ENCODE measurements at places on chromosomes 6 and 20.

- no peak for DNase-seq
Measured at GRCh38 chr20:3093861-3094361, 9.4 kb upstream of the AVP start.

DNA sequence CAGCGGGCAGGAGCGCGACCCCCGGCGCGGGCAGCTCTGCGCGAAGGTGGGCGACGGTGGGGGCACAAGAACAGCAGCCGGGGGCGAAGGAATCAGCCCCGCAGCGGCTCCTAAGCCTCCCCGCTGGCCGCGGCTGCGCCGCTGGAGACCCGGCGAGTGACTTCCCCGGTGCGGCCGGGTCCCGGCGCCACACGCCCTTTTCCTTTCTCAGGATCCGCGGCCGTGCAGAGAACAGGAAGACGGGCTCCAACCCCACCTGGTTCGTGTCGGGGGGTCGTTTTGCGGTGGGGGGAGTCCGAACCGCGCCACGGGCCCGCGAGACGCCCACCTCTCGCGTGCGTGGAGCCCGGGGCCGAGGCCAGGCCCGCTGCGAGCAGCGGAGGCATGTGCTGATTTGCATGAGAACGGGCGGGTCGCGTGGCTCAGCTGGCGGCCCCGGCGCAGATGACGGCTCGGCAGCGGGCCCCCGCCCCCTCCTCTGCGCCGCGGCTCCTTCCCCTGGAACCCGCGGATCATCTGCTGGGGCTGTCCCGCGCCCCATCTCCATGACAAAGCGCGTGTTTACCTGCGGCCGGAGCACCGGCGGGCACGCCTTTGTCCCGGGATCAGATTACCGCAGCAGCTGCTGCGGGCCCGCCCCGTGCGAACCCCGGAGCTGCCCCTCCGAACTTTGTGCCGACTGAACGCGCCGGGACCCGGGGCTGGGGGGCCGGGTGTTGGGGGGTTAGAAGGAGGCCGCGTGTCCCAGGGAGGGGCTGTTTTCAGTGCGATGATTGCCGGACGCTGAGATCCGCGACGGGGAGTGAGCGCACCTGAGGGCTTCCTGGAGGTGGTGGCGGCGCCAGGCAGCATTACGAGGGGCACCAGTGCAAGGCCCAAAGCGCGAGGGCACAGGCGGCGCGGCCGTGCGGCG is 4.9 kb upstream of the DLL1 start:
- DNase-seq = peak; percentile 74

DNA sequence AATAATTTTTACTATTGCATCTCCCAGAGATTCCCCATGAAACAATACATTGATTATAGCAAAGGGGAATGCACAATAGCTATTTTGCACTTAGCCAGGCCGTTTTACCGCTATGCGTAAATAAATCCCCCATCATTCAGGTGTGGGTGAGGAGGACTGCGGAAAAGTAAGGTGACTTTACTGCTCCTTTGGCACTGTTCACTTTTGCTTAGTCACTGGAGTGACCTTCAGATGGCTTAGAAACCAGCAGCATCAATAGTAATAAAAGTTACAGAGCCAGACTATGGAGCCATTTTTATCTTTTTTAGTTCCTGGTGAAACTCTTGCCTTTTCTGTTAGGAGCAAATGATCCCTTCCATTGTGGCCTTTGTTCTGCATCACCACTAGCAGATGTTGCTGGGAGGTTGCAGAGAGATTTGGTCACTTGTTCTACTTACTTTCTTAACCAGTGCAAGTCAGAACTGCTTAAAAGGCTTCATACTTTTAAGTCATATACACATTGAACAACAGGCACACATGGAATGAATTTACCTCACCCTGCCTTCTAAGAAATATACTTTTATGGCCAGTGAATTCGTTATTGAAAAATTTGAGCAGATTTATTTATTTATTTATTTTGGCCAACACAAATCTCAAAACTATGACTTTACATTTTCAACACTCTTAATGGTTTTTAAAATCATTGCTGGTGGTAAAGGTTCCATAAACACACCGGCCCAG is 12.1 kb upstream of the BTBD3 start:
- DNase-seq = no peak

- DNase-seq = no peak
Measured at GRCh38 chr6:5771759-5772390, 234.8 kb downstream of the NRN1 start.

DNA sequence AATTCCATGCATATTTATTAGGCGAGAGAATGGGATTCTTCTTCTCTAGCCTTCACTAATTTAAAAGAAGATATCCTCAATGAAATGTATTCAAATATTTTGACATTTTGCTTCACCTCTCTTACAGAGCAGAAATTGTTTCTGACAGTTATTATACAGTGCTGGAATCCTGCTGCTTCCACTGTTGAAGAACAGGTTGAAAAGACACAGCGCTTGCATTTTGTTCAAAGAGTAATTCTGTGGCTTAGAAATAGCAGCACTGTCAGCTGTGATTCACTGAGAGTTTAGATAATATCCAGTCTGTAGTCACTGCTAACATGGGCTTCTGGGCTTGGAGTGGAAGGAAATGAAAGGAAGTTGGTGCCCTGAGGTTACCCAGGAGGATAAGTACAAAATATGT is 117.1 kb upstream of the FBXL4 start:
- no peak for DNase-seq

GRCh38 chr6:113281014-113281413 is 576.1 kb upstream of the MARCKS start:
- no peak for DNase-seq

DNA sequence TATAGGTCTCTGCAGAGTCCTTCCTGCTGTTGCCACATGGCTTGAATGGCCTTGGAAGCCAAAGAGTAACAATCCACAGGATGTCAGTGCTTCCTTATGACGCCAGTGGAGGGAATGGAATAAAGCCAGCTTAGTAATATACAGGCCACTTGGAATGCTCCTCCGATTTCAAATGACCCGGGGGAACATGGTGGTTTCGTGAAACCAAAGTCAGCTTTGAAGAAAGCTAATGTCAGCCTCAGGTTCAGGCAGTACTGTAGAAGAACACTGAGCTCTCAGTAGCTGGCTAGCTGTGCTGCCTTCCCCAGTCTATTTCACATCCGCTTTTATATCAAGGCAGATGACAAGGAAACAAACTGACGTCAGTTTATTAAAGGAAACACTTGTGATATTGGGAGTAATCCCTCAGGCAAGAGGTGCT is 189.1 kb downstream of the DTNBP1 start:
- DNase-seq = no peak

- DNase-seq = no peak
Measured at GRCh38 chr20:34315236-34315635, 12.1 kb upstream of the AHCY start.

- no peak for DNase-seq
Measured at GRCh38 chr6:152973916-152974315, 8.9 kb downstream of the FBXO5 start.

- no peak for DNase-seq
Measured at GRCh38 chr6:138909511-138909910, 78.5 kb downstream of the REPS1 start.

- DNase-seq = no peak
Measured at GRCh38 chr6:36020154-36020553, 4.3 kb downstream of the SLC26A8 start.

- DNase-seq = no peak
Measured at GRCh38 chr6:107353773-107354382, 105.5 kb downstream of the PDSS2 start.

- DNase-seq = no peak
Measured at GRCh38 chr6:99661870-99662269, 55.2 kb downstream of the PRDM13 start.

DNA sequence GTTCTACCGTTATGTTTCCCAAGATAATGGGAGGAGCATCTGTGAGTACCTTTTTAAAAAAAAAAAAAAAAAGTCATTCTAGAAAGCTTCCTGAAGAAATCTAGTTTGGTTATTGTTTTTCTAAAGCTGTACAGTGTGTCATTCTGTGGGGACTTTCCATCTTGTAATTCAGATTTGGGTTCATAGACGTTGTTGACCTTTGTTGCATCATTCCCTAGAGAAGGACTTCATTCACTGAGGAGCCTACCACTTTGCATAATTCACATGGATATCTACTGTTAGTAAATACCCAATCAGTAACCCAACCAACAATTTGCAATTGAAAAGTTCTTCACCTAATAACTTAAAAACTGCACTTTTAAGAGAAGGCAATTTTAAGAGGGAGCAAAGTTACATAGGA is 60.1 kb downstream of the RPP40 start:
- no peak for DNase-seq

DNA sequence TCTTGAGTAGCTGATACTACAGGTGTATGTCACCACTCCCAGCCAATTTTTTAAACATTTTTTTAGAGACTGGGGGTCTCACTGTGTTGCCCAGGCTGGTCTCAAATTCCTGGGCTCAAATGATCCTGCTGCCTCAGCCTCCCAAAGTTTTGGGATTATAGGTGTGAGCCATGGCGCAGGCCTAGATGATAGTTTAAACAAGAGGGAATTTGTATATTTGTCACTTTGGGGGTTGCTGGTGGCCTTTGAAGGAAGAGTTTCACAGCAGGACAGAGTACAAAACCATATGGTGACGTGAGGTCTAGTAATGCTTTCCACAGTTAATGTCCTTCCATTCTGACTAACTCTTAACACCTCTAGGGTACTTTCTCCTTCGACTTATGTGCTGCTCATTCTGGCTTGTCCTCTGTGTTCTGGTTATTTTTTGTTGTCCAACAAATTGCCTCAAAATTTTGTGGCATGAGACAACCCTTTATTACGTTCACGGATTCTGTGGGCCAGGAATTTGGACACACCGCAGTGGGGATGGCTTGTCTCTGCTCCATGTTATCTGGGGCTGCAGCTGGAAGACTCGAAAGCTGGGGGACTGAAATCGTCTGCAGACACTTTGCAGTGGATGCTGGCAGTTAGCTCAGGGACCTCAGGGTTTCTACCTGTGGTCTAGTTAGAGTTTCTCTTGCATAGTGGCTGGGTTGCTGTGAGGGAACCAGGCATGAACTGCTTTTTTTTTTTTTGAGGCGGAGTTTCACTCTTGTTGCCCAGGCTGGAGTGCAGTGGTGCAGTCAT is 23.0 kb upstream of the IER3 start:
- no peak for DNase-seq

GRCh38 chr6:38353310-38354036 is 286.3 kb downstream of the BTBD9 start:
- no peak for DNase-seq

DNA sequence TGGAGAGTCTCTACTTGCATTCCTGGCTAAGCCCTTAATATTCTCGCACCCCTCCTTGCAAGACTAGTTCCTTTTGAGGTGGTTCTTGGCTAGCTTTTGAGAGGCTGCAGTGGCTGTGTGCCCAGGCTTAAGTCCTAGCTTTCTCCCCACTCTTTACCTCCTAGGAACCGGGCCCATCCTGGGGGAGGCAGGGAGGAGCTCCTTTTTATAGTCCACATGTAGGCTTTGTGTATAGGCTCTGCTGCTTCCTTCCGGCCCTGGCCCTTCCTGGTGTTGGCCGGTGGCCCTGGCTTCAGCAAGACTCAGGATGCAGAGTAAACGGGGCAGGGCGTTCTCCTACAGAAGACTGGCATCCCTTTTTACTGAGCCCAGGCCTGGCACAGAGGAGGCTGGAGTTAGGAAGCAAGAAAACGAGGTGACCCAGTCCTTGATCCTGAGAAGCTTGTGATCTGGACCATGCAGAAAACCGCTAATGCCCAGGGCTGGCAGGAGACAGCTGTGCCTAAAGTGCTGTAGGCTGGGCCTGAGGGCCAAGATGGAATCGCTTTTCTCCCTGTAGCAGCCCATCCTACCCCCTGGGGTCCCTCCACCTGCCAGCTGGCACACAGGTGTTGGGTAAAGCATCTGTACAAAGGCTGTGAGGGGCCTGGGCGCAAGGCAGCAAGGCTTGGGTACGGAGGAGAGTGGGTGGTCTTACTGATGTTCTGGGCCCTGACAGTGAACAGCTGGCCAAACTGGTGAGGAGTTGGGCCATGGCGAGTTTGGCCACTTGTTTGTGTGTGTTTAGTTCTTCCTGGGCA is 8.7 kb downstream of the PLCG1 start:
- no peak for DNase-seq

- DNase-seq = no peak
Measured at GRCh38 chr6:167408235-167408869, 83.5 kb downstream of the TTLL2 start.

- DNase-seq = no peak
Measured at GRCh38 chr6:85449388-85449817, 480 bp upstream of the NT5E start.

DNA sequence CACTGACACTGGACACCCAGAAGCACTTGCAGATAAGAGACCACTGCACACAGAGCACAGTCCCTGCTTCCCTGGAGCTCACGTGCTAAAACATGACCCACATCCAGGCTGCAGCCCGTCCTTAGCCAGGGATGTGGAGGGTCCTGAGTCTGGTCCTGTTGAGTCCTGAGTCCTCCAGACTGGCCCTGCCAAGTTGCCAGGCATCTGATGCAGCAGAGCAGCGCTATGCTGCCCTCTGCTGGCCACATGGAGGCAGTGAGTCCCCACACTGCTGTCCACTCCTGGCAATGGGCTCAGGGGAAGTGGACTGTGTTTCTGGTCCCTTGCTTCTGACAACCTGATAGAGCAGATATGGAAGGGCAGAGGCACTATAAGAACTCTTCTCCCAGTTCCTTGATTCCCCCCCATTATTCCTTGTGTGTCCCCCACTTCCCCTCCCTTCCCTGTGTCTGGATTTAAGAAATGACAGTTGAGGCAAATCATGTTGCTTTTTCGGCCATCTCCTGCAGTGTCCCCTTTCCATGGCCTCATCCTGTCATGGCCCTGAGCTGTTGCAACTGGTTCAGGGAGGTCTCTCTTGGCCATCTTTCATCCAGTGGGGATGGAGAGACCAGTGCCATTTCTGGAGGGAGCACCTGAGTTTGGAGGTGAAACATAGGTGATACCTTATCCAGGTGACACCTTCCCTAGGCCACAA is 86.0 kb downstream of the DHX35 start:
- DNase-seq = peak; percentile 85

DNA sequence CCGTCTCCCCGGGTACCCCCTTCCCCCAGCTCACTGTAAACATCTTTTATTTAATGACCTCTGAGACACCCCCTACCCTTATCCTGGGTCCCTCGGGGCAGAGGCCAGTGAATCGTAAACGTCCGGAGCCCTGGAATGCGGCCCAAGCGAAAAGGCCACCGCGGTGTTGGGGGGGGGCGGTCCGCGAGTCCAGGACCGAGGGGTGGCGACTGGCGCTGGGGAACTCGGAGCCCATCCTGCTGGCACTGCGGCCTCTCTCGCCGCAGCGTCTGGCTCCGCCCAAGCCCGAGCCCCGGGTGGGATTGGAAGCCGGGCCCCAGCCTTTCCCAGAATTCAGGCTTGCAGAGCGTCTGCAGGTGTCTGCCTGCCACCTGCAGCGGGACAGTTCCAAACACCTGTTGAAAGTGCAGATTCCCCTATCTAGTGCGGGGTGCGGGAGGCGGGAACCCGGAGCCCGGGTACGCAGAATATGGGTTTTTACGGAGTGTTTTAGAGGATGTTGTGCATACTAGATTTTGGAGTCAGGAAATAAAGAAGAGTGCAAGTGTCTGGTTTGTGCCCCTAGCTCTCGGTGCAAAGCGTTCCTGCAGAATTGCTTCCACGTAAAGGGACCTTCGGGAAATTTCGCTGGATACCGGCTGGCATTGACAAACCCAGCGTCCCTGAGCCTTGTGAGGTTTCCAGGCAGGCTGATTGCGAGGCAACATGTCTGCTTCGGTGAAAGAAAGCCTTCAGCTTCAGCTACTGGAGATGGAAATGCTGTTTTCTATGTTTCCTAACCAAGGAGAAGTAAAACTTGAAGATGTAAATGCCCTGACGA is 800 bp downstream of the RWDD2A start:
- peak; percentile 73 for DNase-seq

All from D341Med (cell line).